GM12878 (cell line): ENCODE measurements at places on chromosomes 16 and 17.

- DNase-seq: no peak
These were observed 99.0 kb downstream of the C16orf78 start for GRCh38 chr16:49472598-49472997.

- DNase-seq: no peak
These were observed 160.4 kb upstream of the PLCG2 start for GRCh38 chr16:81618661-81619060.

- DNase-seq: no peak
These were observed 28.3 kb upstream of the ZNF469 start for GRCh38 chr16:88354229-88355092.

- no peak for DNase-seq
These were observed 41.1 kb upstream of the ERN1 start for GRCh38 chr17:64171041-64171440.

GRCh38 chr17:17341452-17341851, 38.3 kb downstream of the NT5M start:
- no peak for DNase-seq

GRCh38 chr16:56306690-56307533, 115.6 kb downstream of the GNAO1 start:
- no peak for DNase-seq

- DNase-seq: no peak
These were observed 36.7 kb downstream of the PLD6 start for GRCh38 chr17:17169396-17169795.

DNA sequence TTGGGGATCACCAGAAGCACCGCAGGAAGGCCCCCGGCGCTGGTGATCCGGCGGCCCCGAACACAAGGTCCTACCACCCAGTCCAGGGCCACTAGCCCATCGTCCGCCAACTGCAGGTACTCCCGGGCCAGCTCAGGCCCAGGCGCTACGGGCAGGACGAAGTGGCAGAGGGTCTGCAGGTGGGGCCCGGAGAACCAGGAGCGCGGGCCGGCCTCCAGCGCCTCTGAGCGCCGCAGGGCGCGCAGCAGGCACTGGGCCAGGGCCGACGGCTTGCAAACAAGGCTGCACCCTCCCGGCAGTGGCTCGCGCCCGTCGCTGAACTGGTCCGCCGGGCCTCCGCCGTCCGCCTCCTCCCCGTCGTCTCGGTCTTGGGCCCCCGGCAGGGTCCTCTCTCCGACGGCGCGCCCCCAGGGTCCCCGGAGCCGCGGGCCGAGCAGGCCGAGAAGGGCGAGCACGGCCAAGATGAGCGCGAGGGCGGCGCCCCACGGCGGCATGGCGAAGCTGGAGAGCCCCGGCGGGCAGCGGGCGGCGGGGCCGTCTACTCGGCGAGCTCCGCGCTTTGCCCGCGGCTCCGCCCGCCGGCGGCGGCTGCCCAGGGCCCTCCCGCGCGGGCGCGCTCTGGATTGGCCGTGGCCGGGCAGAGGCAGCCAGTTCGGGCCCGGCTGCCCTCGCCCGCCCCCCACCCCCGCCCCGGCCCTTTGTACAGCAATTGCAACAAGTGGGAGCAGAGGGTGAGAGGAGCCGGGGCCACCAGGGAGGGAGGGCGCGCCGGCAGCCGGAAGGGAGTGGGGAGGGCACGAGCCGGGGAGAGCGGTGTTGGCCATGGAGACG, at the start of gene ABHD15:
Gene ABHD15 (minus strand): TSS at position 565 of the 831 bp plus-strand sequence. CDS start 71 bp downstream, at position 494.
- no peak for DNase-seq

- no peak for DNase-seq
These were observed 6.7 kb downstream of the GALK1 start for GRCh38 chr17:75758131-75758905.

DNA sequence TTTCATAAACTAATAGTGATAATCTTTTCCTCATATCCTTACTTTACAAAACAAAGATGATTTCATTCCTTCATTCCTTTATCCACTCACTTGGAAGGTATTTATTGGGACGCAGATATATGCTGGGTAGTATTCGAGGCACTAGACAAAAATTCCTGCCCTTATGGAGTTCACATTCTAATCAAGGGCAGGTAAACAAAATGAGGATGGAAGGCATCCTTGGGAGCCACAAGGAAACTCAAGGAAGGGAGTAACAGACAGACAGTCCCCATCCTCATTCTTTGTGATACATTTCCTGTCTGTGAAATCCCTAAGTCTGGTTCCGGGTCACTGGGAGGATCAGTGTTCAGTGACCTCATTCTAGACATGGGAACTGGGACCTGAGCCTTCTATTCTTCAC, 45.2 kb downstream of the SLC6A2 start:
- DNase-seq: no peak

DNA sequence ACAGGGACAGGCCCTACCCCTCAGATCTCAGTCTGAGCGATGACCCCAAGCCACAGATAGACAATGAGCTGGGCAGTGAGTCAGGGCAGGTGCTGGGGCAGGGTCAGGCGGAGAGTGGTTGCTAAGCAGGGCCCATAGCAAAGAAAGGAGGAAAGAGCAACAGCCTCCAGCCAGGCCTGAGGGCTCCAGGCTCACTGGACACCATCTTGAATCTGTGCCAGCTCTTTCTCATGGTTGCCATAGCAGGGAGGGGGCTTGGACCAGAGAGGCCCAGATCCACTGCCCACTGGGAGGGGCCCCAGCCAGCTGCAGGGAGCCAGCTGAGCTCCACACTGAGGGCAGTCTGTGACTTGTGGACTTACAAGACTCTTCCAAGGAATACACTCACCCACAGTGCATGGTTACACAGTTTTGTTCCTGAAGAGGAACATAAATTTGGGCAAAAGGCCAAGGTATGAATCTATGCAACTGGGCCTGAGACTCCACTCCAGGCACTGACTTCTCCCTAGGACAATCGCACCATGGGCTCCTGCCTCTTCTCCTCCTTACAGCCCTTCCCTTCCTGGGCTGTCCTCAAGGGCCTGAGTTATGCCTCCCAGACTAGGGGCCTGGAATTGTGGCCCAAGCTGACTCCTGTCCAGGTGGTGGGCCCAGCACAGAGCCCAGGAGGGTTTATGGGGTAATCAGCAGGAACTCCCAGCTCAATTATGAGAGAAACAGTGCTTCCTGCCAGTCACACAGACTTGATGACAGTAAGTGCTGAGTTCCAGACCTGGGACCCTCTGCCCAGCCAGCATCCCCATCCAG, 59.9 kb downstream of the BEAN1 start:
- DNase-seq: no peak

DNA sequence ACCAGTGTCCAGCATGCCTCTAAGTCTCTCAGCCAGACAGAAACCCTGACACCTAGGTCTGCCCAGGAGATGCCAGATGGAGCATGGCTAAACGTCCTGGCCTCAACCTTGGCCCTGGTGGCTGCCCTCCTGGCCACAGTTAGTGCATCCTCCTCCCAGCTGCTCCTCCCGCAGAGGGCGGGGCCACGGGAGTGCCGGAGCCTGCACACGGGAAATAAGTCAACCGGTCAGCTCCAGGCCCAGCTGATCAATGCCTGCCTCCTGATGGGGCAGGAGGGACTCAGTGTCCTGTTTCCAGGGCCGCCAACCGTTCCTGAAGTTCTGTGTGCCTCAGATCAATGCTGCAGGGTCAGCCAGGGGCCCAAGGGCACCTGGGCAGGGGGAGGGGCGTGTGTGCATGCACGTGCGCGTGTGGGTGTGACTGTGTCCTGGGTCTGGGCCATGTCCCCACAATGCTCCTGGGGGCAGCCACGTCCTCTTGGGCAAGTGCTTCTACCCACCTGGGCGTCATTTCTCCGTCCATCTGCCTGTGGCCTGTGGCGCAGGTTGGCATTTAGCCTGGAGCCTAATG, 4.6 kb upstream of the KCNJ12 start:
- DNase-seq: no peak

GRCh38 chr17:57553991-57554825, 190.9 kb downstream of the CCDC182 start:
- DNase-seq: no peak

- no peak for DNase-seq
These were observed 275.1 kb upstream of the TBX2 start for GRCh38 chr17:61124562-61124961.

DNA sequence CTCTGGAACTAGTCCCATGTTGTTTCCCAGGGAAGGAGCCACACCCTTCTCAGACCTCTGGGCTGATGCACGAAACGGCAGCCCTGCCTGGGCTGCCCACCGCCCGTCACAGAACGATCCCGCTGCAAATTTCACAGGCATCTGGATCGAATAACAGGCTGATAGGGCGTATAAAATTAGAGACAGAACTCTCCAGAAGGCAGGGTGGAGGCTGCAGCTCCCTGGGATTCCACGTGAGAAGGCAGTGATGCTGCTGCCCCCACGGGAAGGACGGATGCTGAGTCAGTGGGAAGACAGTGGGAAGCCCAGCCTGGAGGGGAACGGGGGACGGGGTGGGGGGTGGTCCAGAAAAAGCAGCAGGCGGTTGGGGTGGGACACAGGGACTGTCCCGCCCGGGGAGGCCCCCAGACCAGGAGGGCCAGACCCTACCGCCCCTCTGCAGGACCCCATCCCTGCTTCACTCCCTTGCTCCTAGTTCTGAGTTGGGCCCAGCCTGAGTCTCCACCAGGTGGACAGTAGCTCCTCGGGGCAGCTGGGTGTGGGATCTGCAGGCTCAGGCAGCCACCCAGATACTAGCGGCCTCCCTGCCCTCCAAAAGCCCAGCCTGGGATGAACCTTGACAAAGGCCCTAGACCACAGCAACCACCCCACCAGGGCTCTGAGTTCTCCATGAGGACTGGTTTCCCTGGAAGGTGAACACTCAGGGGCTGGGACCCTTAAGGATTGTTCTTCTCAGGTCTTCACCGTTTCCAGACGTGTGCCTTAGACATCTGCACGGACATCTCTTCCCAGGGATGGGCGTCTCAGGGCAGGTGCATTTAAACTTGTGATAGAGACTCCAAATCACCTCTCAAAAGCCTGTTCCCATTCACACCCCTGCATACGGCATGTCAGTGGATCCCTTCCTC, 117.8 kb downstream of the METRNL start:
- DNase-seq: no peak

GRCh38 chr17:2975469-2975958, 87.9 kb downstream of the OR1D5 start:
- no peak for DNase-seq

DNA sequence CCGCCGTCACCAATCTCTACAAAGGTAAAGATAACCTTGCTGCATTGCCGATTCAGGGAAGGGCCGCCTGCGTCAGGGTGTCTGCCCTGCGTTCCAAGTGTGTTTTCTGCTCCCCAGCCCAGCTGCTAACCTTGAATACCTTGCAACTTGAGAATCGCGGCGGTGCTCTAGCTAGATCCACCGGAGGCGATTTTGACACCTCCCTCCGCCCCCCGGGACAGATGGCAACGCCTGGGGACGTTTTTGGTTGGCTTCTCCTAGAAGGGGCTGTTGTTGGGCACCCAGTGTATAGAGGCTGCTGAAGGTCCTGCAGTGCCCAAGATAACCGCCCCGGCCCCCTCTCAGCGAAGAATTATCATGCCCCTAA, 1.5 kb downstream of the HAPSTR1 start:
- no peak for DNase-seq

DNA sequence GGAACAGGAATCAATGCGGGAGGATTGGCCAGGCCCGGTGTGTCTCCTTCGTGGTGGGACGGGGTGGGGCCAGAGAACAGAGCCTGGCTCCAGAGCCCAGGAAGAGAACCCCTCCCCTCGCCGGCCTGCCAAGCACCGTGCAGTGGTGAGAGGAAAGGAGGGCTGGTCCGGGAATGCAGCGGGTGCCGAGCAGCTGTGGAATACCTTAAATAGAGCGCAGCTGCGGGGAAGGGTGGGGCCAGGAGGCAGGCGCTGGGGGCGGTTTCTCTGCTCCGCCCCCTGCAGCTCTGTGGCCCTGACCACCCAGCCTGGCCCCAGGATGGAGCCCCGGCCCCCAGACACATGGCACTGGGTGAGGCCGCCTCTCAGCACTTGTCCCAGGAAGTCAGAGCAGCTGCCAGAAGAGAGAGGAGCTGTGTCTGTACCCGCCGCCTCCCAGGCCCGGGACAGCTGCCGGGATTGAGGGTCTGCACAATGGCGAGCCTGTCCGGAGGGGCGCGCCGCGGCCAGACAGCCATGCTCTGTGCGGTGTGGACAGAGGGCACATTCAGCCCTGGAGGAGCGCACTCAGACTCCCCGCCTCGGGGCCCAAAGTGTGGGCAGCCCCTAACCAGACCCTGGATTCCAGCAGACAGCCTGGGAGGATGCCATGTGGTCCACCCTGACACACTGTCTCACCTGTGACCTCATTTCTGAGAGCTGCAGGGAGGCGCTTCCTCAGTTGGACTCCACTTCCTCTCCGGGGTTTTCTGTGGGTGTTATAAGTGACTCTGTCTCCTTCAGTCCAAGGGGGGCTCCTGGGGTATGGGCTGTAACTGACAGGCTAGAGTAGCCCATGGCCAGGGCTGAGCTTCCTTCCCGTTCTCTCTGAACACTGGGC, 268.8 kb downstream of the SEC14L1 start:
- no peak for DNase-seq

DNA sequence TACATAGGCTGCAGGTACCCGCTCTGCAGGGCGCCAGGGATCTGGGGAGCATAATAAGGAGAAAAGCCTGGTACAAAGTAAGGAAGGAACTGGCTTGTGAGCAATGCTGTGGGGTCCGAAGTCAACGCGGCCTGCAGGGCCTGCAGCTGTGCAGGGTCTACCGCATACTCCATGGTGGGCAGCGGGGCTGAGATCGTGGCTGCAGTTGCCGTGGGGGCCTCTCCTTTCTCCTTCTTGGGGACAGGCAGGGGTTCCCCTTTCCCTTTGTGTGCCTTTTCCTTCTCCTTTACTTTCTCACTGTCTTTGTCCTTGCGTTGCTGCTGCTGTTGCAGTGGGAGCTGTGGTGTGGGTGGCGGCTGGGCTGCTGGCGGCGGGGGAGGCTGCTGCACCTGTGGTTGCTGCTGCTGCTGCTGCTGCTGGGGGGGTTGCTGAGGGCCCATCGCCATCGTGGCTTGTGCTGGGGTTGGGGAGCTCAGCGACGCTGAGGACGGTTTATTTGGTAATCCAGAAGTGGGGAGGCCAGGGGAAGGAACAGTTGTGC, 259.6 kb downstream of the ZFHX3 start:
- DNase-seq: no peak

GRCh38 chr17:76204277-76204676, 36.0 kb downstream of the RNF157 start:
- no peak for DNase-seq

- DNase-seq: no peak
These were observed 451.3 kb downstream of the PMP22 start for GRCh38 chr17:14813649-14814370.
